Stimulated activated CD4-positive, alpha-beta T cell treated with anti-CD3 and anti-CD28 coated beads, Interleukin-4, amount 100 ng/mL, for 1 hour (primary cell): ENCODE measurements at places on chromosomes 1 and 21.
A peak's percentile ranks its signal among the peaks of the same experiment; 100 is the strongest.

DNA sequence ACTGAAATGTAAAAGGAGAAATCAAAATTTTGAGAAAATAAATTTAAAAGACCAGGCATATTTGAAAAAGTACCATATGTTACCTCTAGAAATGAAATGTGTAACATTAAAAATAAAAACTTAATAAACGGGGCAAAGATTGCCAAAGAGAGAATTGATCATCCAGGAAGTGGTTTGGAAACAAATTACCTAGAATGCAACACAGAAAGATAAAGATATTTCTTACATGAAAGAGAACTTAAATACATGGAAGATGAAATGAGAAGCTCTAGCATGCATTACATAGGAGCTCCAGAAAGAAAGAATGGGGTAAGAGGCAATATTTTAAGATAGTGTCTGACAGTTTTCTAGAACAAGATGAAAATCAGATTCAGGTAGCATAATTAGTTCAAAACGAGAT is 235.9 kb upstream of the IRF2BP2 start:
- no peak for DNase-seq

DNA sequence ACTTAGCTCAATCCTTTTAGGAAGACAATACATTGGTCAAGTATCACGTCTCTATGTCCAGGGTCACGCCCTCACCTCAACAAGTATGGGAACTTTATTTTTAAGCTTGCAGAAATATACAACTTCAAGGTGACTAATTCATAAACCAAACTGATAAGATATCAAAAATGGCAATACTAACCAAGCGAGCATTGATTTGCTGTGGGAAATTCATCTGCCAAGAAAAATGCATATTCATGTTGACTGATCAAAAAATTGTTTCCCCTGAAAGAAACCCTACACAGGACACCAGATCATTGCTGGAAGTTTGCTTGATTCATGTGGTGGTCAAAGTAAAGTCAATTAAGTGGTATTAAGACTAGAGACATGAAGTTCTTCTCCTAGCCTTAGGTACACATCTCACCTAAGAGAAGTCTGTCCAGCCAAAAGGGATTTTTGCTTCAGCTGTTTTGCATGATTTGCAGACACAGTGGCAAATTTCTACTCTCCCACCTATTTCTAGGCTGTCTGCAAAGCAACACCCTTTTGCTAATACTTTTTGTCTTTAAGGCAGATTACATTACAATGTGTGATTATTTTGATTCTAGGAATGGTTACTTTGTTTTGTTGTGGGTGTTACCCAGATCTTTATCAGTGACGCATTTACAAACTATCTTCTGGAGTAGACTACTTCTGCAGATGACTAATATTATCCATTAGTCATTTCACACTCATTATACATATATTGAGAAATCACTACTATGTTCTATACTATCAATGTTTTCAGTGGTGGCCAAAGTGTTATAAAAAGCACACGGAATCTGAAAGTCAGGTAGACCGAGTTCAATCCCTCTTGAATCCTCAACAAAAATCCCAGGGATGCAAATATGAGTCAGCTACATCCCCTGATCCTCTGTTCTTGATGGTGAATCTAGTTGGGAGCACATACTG is 12.4 kb downstream of the SAMSN1 start:
- DNase-seq, result no peak

- no peak for DNase-seq
Observed at GRCh38 chr1:23867542-23867894, 572 bp downstream of the FUCA1 start.

DNA sequence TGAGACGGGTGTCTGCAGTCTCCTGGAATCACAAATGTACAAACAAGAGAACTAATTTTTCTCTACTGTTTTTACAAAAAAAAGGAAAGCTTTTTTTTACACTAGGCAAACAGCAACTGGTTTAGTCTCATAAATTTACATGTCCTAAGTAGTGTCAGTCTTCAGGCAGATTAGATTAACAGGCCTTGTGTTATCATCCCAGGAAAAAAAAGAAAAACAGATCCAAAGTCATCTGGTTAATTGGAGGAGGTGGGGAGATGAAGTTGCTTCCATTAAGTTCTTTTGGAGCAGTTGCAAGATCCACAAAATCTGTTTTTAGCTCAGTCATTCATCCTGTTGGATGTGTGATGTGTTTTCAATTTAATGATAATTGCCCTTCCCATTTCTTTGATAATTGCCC is 363.5 kb upstream of the ADGRL2 start:
- no peak for DNase-seq

GRCh38 chr1:204541626-204542025 is 25.4 kb downstream of the MDM4 start:
- DNase-seq, result no peak

GRCh38 chr1:109509176-109510134 is at the start of gene AMIGO1:
AMIGO1 (minus strand) TSS chr1:109509727; CDS start chr1:109508912, 815 bp downstream.
- DNase-seq, result peak; percentile 75

DNA sequence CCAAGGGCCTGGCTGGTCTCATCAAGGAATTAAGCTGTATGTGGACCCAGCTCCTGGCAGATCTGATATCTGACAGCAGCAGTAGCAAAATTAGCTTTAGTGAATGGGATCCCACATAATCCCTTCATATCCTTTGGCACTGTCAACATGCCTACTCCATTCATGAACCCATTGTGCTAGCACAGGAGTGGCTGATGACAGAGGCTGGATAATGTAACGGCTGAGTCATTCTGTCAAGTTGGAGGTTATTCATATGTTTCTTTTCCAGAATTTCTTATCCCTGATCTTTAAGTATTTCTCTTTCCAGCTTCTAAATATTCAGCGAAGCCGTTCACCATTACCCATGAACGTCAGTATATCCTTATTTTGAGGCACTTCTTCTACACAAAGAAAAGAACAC is 84.3 kb downstream of the EXTL2 start:
- DNase-seq, result no peak

DNA sequence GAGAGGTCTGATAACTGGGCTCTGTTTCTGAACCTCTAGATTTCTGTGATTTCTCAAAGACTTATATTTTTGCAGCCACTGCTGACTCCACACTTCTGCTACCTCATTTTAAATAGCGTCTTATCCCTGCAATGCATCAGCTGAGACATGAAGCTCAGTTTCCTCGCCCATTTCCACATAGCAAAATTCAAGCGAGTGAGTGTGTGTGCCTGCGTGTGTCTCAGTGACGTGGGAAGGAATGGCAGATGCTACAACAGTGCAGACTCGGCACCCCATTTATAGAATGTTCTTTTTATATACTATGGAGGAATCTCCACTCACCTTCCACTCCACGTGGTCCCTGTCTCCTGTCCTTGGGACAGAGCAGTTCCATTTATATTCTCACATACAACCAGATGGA is 35.7 kb downstream of the ZMYND12 start:
- no peak for DNase-seq

DNA sequence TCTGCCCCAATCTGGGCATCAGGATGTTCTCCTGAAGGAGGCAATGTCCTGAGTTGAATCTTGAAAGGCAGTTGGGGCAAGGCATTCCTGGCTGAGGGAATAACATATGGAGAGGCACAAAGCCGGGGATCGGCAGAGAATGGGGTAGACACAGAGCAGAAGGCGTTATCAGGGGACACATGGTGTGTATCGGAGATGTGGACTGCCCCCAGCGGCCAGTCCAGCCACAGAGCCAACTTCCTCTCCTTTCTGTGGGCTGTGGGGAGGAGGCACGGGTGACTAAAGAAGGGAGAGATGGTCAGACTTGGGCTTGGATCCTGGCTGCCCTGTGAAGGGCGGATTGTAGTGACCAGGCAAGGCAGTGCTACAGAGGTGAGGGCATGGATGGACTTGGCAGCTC is 32.1 kb downstream of the FOXD2 start:
- no peak for DNase-seq

GRCh38 chr1:167455786-167456446 is 62.4 kb downstream of the CD247 start:
- peak; percentile 58 for DNase-seq

GRCh38 chr1:90186506-90187322 is 191.8 kb downstream of the ZNF326 start:
- no peak for DNase-seq

GRCh38 chr1:172978595-172978994 is 72.1 kb downstream of the TNFSF18 start:
- DNase-seq, result no peak

DNA sequence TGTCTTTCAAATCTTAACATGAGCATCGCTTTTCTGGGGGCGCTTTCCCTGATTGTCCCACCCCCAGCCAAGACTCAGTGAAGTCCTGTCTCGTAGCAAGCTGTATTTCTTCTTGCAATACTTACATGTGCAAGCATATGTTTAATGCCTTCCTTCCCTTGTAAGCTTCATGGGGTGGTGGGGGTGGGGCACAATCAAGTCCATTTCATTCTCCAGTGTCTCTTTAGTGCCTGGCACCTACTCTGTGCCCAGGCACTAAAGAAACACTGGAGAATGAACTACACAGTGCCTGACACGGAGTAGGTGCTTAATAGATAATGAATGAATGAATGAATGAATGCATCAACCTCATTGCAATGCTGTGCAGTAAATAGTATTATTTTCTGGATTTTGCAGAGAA is 143.1 kb downstream of the PLPP3 start:
- no peak for DNase-seq

DNA sequence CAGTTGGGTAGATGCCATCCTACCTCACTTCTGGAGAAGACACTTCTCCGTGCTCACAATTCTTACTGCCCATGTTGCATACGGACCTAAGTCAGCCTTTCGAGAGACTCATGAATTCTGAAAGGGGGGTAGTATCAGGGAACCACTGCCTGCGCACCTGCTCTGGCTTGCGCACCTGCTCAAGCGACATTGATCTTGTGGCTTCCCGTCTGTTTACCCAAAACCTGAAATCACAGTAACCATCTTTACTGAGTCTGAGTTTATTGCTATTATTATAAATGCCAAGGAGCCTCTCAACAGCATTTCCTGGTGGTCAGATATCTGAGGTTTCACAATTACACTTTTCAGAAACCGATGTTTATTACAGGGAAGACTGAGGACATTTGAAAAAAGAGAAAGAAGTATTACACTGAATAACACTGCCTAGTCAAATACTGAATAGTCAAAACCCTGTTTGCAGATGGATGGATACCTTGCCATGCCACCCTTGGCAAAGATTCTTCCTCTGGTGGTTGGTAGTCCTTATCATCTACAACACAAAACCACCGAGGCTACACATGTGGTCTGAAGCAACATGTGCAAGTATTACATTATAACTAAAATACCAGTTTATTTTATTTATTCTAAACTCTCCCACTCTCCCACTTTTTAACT is 208.7 kb downstream of the SIPA1L2 start:
- DNase-seq, result no peak

GRCh38 chr1:42017259-42017658 is 98.5 kb upstream of the HIVEP3 start:
- no peak for DNase-seq
